Sigmoid colon (tissue), 7 donors: ENCODE measurements at places on chromosomes 7 and 10.
A peak's percentile ranks its signal among the peaks of the same experiment; 100 is the strongest.

GRCh38 chr7:41621953-41622831, 80.7 kb downstream of the INHBA start:
- no peak for DNase-seq

DNA sequence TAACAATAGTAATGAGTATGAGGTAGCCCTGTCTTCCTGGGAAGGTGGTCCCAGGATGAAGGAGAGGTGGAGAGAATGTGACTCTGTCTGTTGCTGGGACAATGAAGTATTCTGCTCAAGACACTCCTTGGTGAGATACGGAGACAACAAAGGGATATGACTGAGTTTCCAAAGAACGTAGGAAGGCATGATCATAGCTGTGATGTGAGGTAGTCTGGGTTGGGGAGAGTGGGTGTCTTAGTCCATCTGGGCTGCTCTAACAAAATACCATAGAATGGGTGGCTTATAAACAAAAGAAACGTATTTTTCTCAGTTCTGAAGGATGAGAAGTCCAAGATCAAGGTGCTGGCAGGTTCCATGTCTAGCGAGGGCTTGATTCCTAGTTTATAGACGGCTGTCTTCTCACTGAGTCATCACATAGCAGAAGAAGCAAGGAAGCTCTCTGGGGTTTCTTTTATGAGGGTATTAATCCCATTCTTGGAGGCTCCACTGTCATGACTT, 84.9 kb upstream of the RHOBTB1 start:
- DNase-seq, result no peak

GRCh38 chr7:114806590-114807162, 115.2 kb upstream of the MDFIC start:
- DNase-seq, result peak; percentile 70

DNA sequence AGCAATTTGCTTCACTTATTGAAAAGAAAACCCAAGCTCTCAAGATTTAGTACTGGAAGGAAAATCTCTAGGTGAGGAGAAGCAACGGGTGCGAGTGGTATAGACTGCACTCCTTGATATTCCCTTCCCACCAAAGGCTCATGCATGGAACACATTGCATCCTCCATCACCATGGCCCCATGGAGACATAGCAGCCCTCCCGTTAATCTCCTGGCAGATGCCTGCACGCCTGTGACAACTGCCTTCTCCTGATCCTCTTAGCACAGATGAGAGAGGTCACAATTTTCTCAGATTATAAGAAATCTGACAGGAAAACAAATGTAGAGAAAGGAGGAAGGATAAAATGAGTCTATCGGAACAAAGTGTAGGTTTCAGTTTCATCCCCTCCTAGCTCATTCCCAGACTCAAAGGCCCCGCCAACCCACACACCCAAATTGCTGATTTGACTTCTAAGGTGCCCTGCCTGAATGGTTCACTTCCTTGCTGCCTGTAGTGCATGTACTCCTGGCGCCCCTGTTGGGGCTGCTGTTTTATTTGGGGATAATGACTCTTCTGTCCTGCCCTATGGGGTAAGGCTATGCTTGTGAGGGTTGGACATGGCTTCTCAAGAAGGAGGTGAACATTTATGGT, 50.0 kb downstream of the PLXNA4 start:
- DNase-seq, result no peak

DNA sequence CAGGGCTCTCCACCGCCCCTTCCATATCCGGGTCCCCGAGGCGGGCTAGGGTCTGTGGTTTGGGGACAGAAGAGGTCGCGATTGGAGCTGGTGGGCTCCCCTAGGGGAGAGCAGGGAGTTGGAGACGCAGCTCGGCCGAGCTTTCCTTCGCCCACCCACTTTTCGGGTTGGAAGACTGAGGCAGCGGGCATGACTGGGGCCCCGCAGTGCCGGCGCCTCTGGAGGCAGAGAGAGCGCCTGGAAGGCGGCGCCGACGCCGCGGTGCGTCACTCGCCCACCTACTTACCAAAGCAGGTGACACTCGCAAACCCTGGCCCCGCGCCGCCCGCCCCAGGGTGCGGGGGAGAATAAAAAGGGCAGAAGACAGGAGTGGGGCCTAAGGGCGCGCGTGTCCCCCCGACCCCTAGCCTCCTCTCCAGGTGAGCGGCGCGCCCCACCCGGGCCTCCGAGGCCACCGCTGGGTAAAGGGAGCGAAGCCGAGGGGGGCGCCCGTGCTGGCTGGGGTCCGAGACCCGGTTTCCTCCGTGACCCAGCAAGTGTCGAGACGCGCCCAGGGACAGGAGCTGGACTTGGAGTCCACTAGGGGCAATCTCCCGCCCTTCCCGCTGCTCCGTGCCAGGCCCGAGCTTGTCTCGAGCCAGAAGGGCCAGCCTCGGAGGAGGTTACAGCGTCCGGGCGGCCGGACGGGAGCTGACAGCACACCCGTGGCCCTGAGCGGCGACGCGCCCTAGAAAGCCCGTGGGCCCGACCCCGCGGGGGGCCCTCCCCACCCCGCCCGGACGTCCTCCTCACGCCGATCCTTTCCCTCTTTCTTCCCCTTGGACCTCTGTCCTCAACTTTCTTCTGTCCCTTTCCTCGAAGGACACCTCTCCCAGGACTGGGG, 34.4 kb upstream of the GRID1 start:
- DNase-seq, result peak; percentile 81

- DNase-seq, result no peak
Measured at GRCh38 chr10:102545997-102546396, 42.2 kb downstream of the SUFU start.

GRCh38 chr7:110084181-110084807, 1006.6 kb upstream of the LRRN3 start:
- DNase-seq, result no peak

DNA sequence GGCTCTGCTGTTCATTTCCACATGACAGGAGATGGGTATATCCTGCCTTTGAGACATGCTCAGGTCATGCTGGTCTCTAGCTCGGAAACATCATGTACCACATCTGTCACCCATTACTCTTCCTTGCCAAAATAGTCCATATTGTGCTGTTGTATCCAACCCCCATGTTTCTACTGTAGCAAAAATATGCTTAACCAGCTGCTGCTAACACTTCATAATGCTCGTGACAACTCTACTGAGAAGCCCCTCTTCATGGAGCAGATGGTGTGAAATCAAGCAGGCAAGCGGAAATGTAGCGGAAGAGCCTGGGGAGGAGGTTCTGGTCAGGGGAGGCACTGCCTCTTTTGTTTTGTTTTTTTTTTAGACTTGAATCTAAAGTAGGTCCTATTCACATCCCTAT, 82.9 kb downstream of the NPY start:
- DNase-seq, result no peak

- DNase-seq, result no peak
Measured at GRCh38 chr7:28190077-28190710, 9.6 kb upstream of the JAZF1 start.

DNA sequence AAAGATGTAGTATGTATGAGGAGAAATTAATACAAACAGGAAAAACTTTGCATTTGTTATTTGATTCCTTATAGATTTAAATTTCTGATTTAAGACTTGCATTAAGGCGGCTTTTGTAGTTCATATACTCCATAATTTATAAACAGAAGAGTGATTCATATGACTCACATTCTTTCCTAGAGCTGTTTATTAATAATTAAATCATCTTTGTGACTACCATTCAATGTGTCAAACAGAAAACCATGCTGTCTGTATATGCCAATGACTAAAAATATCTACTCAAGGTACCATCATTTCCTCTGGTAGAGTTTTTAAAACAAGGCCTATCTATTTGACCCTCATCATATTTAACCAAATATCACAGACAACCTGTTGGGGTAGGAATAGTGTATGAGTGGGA, 501.7 kb downstream of the PARD3 start:
- DNase-seq, result no peak

- DNase-seq, result peak; percentile 69
Measured at GRCh38 chr10:14063531-14064285, 267.0 kb downstream of the FRMD4A start.

- DNase-seq, result peak; percentile 74
Measured at GRCh38 chr7:131190146-131190545, 137.5 kb upstream of the MKLN1 start.

- no peak for DNase-seq
Measured at GRCh38 chr10:27285093-27285492, 44.5 kb upstream of the ACBD5 start.

DNA sequence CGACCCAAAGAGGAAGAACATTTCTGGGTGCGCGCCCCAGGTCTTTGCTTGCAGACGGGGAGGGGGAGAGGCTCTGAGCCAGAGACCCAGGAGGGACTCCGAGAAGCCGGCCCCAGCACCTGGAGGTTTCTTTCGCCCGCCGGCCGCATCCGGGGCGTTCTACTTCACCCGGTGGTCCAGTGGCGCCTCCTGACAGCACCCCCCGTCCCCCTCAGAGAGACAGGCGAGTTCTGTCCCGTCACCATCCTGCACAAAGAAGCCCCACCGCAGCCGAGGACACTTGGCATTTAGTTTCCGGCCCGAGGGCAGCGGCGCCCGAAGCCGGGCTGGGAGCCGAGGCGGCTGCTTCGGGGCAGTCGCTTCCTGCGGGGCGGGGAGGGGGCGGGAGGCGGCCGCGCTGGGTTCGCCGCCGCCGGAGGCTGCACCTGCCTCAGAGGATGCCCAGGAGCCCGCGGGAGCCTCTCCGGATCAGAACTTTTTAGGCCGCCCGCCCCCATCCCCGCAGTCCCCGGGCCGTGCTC, at the start of gene TMEM178B:
TSS of gene TMEM178B (plus strand) at position 424 of the 521 bp plus-strand sequence.
- DNase-seq, result no peak

GRCh38 chr10:80588546-80588945, 50.8 kb downstream of the SH2D4B start:
- DNase-seq, result peak; percentile 34

DNA sequence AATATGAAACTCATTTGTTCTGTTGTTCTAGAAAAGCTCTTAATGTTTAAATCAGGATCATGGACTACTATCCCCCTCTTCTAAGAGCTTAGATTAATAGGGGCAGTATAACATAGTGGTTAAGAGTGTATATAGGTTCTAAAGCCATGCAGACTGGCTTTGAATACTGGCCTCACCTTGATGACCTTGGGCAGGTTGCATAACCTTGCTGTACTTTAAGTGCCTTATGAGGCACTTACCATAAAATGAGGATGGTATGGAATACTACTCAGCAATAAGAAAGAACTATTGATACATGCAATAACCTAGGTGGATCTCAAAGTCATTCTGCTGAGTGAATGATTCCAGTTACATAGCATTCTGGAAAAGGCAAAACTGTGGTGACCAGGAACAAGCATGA, 53.6 kb downstream of the GBF1 start:
- no peak for DNase-seq

GRCh38 chr7:80653244-80653643, 14.8 kb downstream of the CD36 start:
- DNase-seq, result no peak

GRCh38 chr10:116160271-116160670, 112.7 kb downstream of the GFRA1 start:
- DNase-seq, result no peak

GRCh38 chr10:58385784-58386112, 538 bp downstream of the TFAM start:
- DNase-seq, result no peak

DNA sequence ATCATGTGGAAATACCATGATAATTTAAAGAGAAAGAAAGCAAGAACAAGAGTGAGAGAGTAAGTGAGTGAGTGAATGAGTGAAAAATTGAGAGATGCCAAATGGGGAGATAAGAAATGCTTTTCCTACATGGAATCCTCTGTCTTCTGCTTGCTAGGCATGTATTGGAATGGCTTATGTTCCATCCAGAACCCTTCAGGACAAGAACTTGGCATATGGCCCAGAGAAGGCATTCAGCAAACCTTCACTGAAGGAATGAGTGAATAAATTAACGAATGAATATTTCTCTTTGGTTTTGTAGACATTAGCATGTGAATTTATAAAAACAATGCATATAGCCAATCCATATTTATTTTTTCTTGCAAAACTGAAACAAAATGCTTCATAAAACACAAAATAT, 162.2 kb downstream of the LRRTM3 start:
- no peak for DNase-seq

GRCh38 chr7:34327681-34328080, 330.3 kb upstream of the NPSR1 start:
- DNase-seq, result no peak

DNA sequence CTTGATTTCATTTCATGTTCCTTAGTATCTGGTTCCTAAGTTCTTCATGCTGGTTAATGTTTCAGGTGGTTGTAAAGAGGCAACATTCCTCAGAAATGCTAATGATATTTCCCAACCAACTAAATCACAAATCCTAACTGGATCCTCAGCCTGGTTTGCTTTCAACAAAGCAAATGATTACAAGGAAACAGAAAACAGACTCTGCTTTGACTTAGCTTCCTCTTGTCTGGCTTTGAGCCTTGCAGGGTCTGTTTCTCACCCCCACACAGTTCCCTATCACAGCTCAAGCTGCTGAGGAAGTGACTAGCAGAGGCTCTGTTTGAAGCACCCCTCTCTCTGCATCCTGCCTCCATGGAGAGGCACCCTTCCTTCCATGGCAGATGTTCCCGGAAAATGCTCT, 130.2 kb upstream of the CTTNBP2 start:
- DNase-seq, result no peak

DNA sequence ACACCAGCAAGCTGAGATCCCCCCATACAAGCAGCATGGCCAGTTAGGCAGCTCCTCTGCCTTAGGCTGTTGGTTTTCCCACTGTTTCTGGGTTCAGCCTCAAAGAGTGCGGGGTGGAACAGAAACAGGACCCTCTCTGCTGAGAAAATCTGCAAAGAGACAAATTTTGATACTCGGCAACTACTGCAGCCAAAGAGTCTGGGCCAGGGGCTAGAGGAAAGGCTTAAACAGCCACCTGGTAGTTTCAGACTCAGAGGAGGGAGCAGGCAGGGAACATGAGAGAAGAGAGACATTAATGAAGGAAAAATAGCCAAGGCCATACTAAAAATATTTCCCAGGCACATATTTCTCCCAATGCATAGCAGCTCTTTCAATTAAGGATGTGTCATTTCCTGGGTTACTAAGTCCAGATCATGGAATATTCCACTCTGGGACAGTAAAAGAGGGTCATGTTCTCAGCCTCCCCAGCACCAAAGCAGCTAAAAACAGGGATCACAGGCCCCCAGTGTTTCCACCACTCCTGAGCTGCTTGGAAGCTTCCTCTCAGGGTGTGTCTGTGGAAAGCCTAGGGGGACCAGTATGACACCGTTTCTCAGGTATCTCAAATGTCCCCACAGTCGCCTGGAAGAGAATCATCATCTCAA, 29.8 kb downstream of the PDLIM1 start:
- DNase-seq, result no peak

DNA sequence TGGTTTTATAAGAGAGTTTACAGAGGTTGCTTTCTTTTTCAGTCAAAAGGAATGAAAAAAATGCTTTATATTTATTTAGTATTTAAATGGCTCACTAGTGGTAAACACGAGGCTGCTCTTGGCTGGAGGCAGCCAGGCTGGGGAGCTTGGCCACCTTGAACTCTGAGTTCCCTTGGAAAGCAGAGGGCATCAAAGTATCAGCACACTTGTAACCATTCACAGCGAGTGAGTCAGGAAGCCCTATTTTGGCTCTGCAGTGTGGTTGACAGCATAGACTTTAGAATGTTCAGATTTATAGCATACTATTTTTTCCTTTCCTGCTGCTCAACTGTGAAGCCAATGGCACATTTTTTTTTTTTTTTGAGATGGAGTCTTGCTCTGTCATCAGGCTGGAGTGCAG, 51.6 kb downstream of the CYCS start:
- no peak for DNase-seq
